Mesenteric fat pad (tissue), 1 donor: ENCODE measurements at places on chromosomes 1 and 21. TPM values are rescaled to one million over a fixed set of nuclear protein-coding genes. Genes with fewer than 3 reads are reported as not detected.

DNA sequence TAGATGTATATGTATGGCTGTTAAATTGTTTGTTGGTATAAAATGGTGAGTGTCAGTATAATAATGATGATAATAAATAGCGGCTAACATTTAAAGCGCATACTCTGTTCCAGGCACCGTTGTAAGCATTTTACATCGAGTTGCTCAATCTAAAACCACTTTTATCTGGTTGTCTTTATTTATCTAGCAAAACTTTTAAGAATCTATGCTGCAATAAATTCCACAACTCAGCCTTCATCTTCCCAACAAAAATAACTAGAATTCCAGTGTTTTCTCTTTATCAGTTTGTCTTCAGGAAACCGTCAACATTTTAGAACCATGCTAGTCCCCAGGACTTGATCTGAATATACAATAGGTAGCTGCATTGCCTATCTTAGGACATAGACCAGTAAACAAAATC is 19.3 kb upstream of the SLC16A1 start:
- no peak for DNase-seq

Gene KCNK2
- 0.26 TPM for total RNA-seq

- DNase-seq = no peak
These were observed 33.1 kb downstream of the STPG1 start for GRCh38 chr1:24380508-24380907.

Gene YRDC
- 16.2 TPM for total RNA-seq

Gene CLEC20A
- not detected for total RNA-seq

GRCh38 chr1:177223359-177223758 is 52.6 kb downstream of the BRINP2 start:
- DNase-seq = no peak

Gene TUFT1
- 6.6 TPM for total RNA-seq

GRCh38 chr1:38242506-38242905 is 195.9 kb upstream of the POU3F1 start:
- DNase-seq = no peak

GRCh38 chr1:210464519-210465039 is 135.9 kb downstream of the HHAT start:
- DNase-seq = no peak

DNA sequence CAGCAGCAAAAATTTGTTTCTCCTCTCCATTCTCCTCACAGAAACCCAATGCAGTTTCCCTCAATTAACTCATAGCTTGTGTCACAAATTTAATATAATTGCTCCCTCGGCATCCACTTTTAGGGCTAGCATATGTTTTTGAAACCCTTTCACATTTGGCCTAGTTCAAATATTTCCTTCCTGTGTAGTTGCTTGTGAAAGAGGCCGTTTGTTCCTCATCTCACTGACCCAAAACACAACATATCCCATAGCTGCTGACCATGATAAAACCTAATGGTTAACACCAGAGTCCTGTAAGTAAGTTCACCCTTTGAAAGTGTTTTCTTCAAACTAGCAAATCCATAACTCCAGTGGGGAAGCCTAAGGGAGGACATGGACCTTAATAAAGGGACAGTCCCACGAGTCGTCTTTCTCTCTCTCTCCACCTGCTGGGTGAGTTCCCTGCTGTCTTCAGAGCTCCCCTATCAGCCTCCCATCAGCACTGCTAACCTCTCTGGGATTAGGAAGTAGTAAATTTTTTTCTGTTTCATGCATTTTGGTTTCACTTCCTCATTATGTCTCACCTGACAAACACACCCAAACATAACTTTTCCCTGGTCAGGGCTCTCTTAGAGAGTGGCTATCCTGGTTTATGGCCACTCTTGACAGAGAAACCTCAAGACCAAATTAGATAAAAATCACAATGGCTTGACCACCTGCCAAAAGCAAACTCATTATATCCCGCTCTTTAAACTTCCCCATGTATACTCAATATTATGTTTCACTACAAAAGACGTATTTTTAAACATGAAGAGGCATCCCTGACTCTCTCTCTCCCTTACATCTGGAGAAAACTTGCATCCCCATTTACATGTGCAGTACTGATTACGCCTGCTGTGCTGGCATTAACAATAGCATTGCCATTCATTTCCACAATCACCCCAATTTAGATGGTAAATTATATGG is 177.7 kb upstream of the HP1BP3 start:
- DNase-seq = no peak

Gene RAP1GAP
- 0.26 TPM for total RNA-seq

GRCh38 chr1:10378081-10378841 is 20.6 kb upstream of the PGD start:
- no peak for DNase-seq

DNA sequence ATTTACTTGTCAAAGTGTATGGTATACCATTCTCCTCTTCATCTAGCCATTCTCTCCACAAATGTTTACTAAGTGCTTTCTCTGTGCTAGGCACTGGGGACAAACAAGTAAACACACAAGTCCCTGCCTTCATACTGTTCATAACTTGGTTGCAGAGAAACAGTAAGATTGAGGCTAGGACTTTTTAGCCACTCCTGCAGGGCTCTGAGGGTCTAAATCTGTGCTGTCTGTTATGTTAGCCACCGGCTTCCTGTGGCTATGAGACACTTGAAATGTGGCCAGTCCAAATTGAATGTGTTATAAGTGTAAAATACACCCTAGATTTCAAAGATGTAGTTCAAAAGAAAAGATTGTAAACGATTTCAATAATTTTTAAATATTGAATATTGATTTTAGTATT is 50.2 kb downstream of the AZIN2 start:
- DNase-seq = no peak

Gene HES2
- 0.19 TPM for total RNA-seq

- DNase-seq = no peak
These were observed 7.2 kb upstream of the SLC9A1 start for GRCh38 chr1:27162090-27162489.

Gene SLC1A7
- 0.42 TPM for total RNA-seq

GRCh38 chr1:68481041-68481440 is 15.8 kb downstream of the DEPDC1 start:
- DNase-seq = no peak

- no peak for DNase-seq
These were observed 3.7 kb downstream of the RGS18 start for GRCh38 chr1:192161976-192162375.

- no peak for DNase-seq
These were observed 16.1 kb downstream of the DIPK1A start for GRCh38 chr1:92944901-92945747.

DNA sequence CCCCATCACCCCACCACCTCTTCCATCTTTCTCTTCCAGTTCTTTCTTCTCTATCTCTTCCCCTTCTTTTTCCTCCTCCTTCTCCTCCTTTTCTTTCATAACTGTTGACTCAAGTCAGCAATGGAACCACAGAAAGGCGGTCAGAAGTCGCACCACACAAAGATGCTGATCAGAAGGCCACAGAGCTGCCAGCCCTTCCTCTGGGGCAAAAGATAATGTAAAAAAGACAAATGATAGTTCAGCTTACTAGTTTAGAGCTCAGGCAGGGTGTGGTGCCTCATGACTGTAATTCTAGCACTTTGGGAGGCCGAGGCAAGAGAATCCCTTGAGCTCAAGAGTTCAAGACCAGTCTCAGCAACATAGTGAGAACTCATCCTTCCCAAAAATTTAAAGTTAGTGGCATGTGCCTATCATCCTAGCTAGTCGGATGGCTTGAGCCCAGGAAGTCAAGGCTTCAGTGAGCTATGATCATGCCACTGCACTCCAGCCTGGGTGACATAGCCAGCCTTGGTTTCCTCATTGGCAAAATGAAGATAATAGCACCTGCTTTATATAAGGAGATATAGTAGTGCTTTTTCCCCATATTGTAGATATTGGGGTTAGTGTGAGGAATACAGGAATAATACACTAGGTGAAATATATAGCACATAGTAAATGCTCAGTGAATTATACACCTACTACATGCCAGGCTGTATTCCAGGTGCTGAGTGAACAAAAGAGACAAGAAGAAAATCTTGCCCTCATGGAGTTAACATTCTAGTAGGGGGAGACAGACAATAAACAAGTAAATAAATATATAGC is 12.5 kb upstream of the IGSF3 start:
- DNase-seq = no peak

DNA sequence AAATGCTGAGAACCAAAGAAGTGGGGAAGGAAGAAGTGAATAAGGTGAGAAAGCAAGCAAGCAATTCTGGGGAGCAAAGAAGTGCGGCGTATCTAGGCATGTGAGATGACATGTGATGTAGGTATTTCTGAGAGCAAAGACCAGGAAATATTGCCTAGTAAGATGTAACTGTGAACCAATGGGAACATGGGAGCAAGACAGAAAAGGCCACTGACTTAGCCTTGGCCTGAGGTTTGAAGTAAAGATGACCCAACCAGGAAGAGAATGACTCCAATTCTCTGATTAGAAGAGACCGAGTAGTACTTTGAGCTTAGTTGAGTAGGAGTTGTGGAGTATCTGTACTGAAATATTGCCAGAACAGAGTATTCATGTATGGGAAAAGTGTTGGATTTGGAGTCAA is 31.1 kb downstream of the SLAMF6 start:
- no peak for DNase-seq

GRCh38 chr1:190478149-190479049 is 735 bp upstream of the BRINP3 start:
- DNase-seq = no peak

GRCh38 chr1:207004931-207005830 is 27.4 kb downstream of the C1orf116 start:
- DNase-seq = no peak

GRCh38 chr1:92840600-92840999 is 8.8 kb downstream of the RPL5 start:
- no peak for DNase-seq

DNA sequence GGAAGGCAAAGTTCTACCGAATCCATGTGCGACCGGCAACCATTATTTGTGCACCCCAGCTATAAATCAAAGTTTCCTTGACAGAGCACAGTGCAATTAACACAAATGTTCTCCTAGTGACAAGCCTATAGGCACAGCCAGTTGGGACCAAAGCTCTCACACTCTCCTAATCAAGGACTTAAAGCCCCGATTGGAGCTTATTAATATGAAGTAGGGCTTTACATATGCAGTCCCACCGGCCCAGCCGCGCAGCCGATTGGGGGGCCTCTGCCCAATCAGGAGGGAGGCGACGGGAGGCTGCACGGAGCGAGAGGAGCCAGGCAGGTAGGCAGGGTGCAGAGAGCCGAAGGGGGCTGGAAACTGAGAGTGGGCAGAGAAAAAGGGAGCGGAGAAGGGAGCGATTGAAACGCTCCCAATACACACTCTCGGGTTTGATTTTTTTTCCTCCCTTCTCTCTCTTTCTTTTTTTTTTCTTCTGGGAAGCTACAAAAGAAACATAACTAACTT is at the start of gene ESRRG:
ESRRG (minus strand) TSS at position 156 of the 507 bp plus-strand sequence; CDS start at position 26, 130 bp downstream.
- DNase-seq = no peak

Gene FAAH
- 16.4 TPM for total RNA-seq

- peak; percentile 90 for DNase-seq
These were observed at the start of gene FAM89A for GRCh38 chr1:231040019-231040799. FAM89A (minus strand) TSS chr1:231040254; CDS start chr1:231040211, 43 bp downstream.

DNA sequence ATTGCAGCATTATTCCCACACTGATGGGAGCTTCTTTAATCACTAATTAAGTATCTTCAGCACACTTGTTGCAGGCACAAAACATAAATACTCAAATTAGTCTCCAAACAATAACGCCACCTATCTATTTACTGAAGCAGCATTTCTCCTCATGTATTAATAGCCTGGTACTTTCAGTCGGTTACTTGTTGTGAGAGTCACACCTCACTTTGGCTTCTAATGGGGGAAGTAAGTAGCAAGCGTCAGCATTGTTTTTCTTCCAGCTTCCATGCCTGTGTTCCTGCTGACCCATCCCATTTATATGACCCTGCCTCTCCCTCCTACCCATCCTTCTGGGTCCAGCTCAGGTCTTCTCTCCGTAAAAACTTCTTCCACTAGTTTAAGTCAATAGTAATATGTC is 31.9 kb upstream of the DENND1B start:
- no peak for DNase-seq

DNA sequence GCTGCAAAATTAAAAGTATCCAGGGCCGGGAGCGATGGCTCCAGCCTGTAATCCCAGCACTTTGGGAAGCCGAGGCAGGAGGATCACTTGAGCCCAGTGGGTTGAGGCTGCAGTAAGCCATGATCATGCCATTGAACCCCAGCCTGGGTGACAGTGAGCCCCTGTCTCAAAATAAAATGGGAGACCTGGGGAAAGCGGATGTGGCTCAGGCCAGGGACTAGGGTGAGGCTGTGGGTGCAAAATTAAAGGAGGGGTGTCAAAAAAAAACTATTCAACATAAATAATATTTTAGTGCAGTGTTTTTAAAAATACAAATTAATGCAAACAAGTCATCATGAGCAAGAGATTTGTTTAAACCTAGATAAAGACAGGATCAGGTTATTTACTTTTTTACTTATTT is 100.1 kb upstream of the SLC45A1 start:
- no peak for DNase-seq

DNA sequence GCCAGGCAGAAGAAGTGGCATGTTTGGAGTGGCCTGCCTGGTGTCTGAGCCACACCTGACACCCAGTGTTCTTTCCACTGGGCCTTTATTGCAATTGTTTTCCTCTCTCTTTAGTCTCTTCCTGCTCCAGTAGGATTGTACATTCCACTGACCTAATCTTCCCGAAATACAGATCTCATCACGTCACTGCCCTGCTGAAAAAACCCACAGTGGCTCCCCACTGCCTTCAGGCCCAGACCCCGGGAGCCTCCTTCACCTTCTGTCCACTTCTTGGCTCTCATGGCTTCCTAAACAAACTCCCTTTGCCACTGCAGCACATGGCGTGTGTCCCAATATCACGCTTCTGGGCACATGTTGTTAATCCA is 25.3 kb upstream of the ATP5PO start:
- no peak for DNase-seq

Gene LYSMD1
- total RNA-seq = 5.3 TPM

GRCh38 chr1:212396638-212397037 is 18.0 kb downstream of the PACC1 start:
- no peak for DNase-seq

DNA sequence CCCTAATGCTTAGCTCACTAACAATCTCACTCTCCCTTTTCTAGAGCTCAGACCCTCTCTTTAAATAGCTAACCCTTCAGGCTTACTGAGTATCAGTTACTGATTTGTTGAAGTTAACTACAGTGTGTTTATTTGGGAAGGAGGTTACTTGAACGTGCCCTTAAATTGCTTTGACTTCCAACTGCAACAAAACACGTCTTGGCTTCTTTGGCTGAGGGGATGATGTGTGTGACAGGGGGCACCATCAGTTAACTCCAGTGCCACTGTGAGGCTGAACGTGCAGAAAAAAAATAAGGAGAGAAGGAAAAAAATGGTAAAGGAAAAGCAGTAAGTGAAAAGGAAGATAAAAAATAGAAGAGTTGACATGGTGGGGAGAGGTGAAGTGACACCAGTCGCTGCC is 75.1 kb upstream of the NRIP1 start:
- DNase-seq = no peak

DNA sequence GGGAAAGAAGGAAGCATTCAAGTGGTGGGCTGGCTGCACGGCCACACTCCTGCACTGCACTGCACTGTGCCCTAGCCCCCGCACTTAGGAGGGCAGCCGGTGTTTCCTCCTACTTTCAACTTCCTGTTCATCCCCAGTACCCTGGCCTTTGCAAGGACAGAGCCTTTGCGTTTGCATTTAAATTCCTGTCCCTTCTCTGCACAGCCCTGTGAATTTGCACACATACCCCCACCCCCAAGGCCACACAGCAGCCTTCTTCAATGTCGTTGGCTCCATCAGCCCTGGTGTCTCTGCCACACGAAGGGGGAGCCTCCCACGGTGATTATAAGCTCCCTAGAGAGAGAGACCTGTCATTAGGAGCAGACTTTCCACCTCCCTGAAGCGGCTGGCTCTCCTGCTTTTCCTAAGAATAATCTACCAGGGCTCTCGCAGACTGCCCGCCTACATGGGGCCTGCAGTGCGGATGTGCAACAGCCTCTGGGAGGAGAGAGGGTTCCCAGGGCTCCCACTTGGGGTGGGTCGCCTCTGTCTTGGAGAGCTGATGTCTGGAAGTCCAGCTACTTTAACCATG is 13.2 kb upstream of the SLC45A3 start:
- peak; percentile 59 for DNase-seq
